Stimulated activated CD8-positive, alpha-beta memory T cell treated with anti-CD3 and anti-CD28 coated beads, Interleukin-4, amount 100 ng/mL, for 1 hour (primary cell): ENCODE measurements at places on chromosomes 2 and 18.

DNA sequence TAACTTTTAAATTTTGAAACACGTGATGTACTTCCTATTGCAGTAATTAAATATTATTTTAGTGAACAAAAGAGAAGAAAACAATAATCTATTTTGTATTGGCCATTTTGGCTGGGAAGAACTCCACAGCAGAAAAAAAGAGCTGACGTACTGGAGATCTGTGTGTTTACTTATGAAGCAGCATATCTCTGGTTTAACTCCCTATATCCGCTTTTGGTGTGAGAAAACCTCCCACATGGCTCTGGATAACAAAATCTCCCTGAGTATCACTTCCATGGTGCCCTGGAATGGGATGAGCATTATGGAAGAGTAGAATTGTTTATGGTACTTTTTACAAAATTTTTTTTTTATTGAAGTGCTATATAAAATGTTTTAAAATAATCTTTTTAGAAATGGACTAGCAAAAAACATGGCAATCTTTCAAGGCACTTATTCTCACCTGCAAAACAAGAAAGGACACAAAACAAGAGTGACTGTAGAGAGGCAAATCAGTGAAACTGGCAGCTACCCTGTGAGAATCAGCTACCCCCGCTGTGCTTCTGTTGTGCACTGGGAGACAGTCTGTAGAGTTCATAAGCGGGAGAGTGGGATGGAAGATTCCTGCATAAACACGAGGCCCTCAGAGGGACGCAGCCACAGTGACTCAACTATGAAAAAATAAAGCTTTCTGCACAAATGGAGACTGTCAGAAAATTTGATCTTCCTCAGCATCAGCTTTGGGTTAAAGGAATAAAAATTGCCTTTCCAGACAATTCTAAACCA is 762.2 kb upstream of the HS6ST1 start:
- no peak for DNase-seq

DNA sequence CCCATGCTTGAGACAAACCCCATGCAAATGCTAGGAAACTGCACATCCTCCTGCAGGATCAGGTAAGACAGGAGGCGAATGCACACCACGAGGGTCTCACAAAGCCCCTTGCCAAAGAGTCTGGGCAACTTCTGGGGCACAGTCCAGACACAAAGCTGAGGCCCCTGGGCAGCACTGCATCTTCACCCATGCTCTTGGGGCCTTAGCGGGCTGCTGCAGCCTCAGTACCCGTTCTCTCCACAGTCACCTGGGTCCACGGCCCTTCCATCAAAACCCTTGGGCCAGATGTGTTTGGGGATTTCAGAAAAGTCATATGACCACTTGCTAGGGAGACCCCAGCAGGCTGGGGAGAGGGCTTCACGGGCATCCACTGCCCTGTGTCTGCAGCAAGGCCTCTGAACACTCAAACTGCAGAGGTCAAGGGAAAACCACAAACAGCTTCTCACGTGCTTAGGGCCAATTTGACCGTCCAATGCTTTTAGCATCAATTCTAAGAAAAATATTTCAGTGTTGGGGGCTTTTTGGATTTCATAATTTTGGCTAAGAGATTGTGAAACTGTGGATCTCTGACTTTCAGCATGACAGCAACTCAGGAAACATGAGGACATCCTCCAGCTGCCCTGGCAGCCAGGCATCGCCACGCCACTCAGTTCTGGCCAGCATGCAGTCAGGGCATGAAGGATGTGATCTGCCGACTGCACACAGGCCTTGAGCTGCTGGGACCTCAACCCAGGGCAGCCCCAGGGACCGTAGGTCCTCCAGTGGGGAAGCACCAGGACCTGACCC is 20.0 kb downstream of the PASK start:
- DNase-seq, result no peak

- DNase-seq, result no peak
Measured at GRCh38 chr2:23926290-23926749, 603 bp downstream of the ATAD2B start.

GRCh38 chr18:48129621-48130082 is 199.2 kb upstream of the SMAD2 start:
- no peak for DNase-seq

- DNase-seq, result no peak
Measured at GRCh38 chr2:240200230-240201051, 60.0 kb upstream of the OTOS start.

DNA sequence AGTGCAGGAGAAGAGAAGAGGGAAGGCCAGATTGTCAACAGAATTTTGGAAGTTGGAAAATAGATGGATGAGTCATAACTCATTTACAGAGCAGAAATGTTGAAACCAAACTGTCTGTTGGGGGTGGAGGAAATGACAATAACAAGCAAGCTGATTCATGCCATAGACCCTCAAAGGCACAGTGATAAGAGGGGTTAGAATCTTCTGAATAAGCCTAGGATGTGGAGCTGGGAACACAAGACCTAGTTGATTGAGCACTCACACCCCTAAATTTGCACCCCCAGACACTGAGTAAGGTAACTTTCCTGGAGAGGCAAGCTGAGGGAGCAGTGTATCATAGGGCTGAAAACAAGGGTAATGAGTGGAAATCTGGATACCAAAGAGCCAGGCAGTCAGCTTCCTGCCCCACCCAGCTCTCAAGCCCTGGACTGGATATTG is 141.4 kb downstream of the SCG2 start:
- DNase-seq, result no peak

DNA sequence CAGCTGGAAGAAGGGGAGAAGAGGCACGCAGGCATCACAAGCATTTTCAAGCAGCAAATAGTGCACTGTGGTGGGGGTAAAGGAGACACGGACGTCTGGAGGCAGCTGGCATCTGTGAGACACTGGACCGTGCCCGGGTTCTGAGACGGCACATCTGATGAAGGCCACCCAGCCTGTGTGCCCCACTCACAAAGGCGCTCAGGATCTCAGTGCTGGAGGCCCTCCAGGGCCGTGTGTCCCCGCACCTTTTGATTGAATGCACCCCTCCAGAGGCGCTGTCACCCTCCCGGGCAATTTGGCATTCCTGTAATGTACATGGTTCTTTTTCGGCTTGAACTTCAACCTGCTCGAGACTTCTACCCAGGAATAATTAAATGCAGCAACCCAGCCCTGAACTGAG is 101.5 kb upstream of the ODC1 start:
- no peak for DNase-seq

DNA sequence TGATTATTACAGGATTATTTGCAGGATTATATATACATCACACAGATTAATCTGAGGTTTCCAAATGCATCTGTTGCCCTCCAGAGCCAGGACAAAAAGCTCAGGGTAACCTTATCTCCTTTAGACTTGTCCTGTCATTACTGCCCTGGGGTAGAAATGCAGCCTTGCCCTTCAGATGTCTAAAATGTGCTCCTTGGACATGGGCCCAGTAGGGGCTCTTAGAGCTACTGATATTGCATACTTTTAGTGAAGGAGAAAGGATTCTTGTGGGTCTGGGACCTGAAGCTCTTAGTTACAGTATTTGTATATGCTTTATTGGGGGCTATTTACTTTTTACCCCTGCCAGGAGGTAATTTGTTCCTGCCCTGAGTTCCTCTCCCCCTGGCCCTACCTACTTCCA is 56.1 kb downstream of the PRKRA start:
- no peak for DNase-seq

GRCh38 chr2:173607606-173608311 is 253.1 kb downstream of the CDCA7 start:
- no peak for DNase-seq

DNA sequence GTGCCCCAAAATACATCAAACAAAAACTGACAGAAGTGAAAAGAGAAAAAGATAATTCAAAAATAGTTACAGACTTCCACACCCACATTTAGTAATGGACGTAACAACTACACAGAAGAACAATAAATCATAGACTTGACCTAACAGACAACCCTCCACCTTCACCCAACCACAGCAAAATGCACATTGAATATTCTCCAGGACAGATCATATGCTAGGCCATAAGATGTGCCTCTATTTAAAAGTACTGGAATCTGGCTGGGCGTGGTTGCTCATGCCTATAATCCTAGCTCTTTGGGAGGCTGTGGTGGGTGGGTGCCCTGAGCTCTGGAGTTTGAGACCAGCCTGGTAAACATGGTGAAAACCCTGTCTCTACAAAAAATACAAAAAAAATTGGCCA is 20.0 kb downstream of the SLC66A2 start:
- DNase-seq, result no peak

DNA sequence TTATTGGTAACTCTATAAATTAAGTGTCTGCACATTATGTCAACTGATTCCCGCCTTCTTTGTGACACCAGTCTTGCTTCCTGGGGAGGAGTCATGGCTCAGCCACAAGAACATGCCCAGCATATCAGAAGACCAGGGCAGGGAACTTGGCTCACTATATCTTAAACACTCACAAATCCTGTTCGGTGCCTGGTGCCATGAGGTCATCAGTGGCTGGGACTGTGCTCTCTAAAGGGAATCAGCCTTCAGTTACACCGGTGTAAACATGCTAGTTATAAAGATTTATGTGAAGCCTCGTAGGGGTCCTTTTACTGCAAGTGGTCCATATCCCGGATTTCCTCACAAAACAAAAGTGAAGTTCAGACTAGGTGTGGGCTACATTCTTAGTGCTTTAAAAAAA is 73.1 kb upstream of the ZNF521 start:
- no peak for DNase-seq

- DNase-seq, result no peak
Measured at GRCh38 chr2:237915576-237915975, 51.2 kb upstream of the UBE2F start.

DNA sequence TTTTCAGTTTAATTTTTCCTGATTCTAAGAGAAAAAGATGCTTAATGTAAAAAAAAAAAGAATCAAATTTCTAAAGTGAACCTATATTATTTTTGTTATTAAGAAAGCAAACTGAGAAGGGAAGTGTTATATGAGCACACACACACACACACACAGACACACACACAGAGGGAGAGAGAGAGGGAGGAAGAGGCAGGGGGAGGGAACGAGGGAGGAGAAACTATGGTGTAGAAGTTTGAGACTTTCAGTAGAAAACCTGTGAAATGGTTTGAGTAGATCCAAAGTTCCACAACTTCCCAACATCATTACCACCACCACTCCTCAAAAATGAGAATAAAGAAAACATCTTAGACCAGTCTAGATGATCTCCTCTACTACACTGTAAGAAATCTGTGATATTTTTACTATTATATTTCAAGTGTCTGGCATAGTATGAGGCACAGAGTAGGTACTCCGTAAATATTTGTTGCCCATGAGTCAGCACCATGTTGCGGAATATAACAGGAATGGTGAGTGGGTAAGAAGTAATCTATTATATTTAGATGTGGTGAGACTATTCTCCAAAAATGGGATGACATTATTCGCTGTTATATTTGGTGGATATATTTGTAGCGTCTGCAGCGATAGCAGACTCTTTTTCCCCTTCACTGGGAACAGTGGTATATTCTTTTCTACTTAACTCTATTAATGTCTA is 149.4 kb upstream of the DNMT3A start:
- no peak for DNase-seq

GRCh38 chr2:45394216-45394615 is 216.9 kb downstream of the SRBD1 start:
- DNase-seq, result no peak

DNA sequence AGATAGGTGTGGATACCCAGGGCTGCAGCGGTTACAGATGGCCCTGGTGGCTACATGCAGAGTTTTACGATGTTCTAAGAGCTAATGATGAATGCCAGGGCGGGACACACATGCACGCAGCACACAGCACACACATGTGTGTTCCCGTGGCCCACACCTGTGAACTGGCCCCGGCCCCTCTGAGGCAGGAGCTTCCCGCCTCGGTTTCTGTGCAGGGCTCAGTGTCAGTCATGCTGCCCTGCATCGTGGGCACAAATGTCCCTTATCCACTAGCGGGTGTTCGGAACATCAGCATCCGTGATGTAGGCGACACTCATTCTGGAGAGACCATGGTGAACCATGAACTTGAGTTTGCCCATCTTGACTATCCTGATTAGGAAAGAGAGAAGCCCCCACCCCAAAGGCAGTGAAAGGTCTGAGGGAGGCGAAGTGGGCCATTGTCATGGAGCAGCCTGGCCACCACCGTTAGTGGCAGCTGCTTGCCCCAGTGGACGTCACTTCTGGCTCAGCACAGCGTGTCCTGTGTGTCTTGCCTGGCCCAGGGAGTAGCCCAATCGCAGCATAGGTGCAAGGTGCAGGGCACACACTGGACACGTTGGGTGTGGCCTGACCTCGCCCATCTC is 43.8 kb downstream of the DCDC2C start:
- DNase-seq, result no peak

GRCh38 chr18:44973282-44973681 is 292.6 kb downstream of the SETBP1 start:
- no peak for DNase-seq

- no peak for DNase-seq
Measured at GRCh38 chr2:95020275-95021022, 5.1 kb upstream of the MAL start.

GRCh38 chr18:8734496-8734895 is 29.1 kb downstream of the MTCL1 start:
- no peak for DNase-seq

DNA sequence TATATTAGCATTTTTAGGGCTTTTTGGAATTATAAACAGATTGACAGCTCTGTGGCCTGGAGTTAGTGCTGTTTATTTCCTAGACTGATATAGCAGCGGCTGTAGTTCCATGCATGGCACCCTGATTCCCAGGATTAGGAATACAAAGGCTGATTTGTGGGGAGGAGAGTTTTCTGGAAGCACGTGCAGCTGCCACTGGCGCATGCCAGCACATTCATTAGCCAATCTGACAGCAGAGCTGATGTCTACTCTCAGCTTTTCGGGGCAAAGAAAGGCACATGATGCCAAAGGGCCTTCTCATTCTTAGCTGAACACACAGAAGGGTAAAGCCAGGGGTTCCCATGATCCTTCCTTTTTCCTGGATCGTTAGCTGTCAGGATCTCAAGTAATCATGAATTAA is 45.7 kb upstream of the RAPH1 start:
- no peak for DNase-seq

DNA sequence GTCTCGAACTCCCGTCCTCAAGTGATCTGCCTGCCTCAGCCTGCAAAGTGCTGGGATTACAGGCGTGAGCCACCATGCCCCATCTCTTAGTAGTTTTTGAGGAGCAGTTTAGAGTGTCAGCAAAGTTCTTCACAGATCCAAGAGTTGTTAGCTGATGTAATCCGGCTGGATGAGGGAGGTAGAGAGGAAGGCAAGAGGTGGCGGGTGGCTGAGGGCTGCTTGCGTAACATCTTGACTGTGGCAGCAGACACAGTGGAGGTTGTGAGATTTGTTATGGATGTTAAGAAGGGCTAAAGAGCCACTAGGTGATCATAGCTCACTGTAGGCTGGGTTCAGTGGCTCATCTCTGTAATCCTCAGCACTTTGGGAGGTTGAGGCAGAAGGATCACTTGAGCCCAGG is 19.5 kb upstream of the FAM136A start:
- no peak for DNase-seq
